Activated CD4-positive, alpha-beta T cell treated with anti-CD3 and anti-CD28 coated beads, Interleukin-10, Interleukin-2, amounts not matched to agents 100 ng/mL and 50 ng/mL, durations not matched to agents 16 hours and 8 hours (primary cell): ENCODE measurements at places on chromosomes 11 and 22.
A peak's percentile ranks its signal among the peaks of the same experiment; 100 is the strongest.

GRCh38 chr11:2267851-2268728 is 2.3 kb downstream of the ASCL2 start:
- no peak for DNase-seq

DNA sequence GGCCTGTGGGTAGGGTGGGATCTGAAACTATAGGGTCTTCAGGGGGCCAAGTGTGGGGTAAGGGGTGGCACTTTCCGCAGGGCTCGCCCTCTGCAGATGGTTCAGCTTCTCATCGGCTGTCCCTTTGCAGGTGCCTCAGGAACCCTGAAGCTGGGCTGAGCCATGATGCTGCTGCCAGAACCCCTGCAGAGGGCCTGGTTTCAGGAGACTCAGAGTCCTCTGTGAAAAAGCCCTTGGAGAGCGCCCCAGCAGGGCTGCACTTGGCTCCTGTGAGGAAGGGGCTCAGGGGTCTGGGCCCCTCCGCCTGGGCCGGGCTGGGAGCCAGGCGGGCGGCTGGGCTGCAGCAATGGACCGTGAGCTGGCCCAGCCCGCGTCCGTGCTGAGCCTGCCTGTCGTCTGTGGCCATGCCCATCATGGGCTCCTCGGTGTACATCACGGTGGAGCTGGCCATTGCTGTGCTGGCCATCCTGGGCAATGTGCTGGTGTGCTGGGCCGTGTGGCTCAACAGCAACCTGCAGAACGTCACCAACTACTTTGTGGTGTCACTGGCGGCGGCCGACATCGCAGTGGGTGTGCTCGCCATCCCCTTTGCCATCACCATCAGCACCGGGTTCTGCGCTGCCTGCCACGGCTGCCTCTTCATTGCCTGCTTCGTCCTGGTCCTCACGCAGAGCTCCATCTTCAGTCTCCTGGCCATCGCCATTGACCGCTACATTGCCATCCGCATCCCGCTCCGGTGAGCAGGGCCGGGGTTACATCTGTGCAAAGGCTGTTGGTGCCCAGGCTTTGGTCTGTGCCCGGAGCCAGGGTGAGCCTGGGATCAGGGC is 5.8 kb downstream of the ADORA2A start:
- DNase-seq: no peak

- no peak for DNase-seq
Measured at GRCh38 chr22:28769394-28770085, 3.0 kb upstream of the CCDC117 start.

- peak; percentile 65 for DNase-seq
Measured at GRCh38 chr11:124050748-124051147, 9.6 kb upstream of the OR10G7 start.

GRCh38 chr11:1750481-1750839 is at the start of gene IFITM10:
IFITM10 (minus strand) TSS chr11:1750595; CDS start chr11:1750442, 153 bp downstream.
- DNase-seq: no peak
